Stimulated activated effector memory CD8-positive, alpha-beta T cell treated with anti-CD3 and anti-CD28 coated beads, Interleukin-12 subunit alpha, Interleukin-12 subunit beta, amount 100 ng/mL, for 72 hours (primary cell): ENCODE measurements at places on chromosomes 11 and 22.

GRCh38 chr11:12540913-12541582, 133.2 kb upstream of the TEAD1 start:
- no peak for DNase-seq

DNA sequence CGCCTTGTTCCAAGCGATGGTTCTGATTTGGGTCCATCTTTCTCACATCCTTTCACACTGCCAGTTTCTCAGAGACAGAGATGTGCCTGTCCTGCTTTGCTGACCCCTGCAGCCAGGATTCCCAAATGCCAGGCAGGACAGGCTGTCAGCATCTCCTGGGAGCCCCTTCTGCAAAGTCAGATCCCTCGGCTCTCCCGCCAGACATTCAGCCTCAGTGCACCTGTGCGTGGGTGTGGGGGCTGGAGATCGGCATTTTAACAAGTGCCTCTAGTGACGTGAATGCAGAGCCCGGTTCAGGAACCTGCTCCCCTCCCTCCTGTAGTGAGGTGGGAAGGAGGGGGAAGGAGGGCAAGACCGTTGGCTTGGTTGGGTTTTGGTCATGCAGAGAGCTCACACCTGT, 108.9 kb upstream of the FGF3 start:
- no peak for DNase-seq

DNA sequence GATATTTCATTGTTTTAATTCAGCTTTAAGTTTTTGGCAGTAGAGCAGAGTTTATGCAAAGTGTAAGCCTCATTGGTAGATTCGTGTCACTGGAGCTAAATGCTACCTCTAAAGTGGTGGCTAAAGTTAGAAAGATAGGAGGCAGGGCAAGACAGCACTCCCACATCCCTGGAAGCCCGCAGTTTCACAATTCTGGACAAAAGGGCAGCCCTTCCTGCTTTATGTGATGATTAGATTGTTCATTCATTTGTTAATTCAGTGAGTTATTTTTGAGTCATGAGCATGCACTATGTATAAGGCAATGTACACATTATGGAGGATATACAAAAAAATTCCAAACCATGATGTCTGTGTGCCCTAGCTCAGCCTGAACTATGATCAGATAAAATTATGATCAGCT, 52.1 kb upstream of the EIF3M start:
- no peak for DNase-seq

DNA sequence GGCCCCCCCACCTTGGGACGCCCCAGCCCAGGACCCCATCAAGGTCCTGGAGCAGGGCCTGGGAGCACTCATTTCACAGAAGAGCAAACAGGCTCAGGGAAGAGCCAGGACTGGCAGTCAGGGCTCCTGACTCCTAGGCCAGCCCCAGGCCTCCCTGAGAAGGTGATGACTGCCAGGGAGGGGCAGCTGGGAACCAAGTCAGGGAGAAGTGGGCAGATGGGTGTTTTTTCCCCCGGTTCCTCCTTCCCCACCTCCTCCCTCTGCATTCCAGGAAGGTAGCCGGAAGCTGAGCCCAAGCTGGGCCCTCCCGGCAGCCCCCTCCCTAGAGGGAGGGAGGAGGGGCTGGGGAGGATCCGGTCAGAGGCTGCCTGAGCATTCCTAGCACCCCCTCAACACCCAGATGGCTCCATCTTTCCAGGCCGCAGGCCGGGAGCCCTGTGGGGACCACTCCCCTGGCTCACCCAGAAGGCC, 19.6 kb downstream of the MYRF start:
- DNase-seq: no peak

- DNase-seq: no peak
These were observed 127.9 kb upstream of the MTMR2 start for GRCh38 chr11:96051820-96052219.

DNA sequence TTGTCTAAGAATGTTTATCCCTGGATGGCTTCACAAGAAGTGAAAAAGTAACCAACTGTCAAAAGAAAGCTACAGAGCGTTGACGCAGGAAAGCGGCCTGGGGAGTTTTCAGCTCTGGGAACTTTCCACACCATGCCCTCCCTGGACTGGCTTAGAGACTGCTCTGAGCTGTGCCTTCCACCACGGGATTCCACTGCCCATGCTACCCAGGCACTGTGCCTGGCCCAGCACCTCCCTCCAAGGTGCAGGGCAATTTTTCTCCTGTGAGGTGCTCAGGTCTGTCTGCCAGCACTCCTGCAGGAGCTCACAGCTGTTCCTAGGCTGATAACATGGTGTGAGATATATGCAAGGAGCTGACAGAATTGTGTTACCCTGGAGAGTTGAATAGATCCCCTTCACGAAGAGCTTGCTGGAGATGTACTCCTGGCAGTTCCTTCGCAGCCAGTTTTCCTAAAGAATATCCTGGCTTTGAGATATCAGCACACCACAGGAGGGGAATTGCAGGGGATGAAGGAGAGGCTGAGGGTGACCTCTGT, 258.3 kb upstream of the B3GAT1 start:
- DNase-seq: no peak

DNA sequence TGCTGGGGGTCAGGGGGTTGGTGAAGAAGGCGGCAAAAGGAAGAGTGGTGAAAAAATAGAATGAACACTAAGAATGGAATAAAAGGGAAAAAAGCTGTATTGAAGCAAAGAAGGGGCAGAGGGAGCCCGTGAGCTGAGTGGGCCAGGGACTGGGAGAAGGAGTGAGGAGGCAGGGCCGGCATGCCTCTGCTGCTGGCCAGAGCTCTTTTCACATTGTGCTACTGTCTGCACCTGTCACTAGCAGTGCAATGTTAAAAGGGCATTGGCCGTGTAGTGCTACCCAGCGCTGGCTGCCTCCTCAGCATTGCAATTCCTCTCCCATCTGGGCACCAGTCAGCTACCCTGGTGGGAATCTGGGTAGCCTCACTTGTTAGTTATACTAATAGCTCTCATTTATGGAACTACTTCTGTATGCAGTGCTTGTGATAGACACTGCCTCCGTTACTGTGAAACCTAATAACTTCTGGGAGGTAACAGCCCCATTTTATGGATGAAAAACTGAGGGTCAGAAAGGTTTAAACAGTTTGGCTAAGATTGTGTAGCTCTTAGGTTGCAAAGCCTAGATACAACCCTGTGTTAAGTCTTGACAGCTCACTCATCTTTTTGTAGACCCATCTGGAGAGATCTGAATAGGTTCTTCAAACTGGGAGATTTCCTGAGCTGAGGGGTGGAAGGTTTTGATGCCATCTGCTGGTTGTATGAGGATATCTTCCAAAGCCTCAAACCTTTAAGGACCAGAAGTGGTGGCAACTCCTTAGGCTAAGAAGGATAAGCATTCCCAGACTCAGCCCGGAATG, 8.5 kb downstream of the YPEL4 start:
- DNase-seq: no peak

- no peak for DNase-seq
These were observed 1021.4 kb upstream of the TENM4 start for GRCh38 chr11:80462211-80462610.

DNA sequence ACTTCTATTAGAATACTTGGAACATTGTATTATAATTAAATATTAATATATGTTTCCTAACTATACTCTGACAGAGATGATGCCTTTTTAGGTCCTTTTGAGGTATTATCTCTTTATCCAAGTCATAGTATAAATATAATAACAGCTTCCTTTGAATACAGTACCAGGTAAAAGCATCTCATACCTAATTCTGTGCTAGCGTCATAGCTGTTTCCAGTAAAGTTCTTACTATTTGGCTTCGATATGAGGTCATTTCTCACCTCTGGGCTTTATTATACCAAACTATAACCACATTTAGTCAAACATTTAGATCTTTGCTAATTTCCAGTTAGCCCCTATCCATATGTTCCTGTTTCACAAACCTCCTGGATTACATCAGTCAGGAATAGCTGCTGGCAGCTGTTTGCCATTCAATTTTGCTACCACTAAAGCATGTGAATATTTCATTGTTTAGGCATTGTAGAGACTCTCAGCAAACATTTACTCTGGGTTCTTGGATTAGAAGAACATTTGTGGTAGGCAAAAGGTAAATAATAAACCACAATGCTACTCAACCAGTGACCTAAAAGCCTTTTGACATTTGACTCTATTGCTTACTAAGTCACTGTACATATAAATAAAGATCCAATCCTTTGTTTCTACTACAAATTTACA, 255.1 kb downstream of the TTC28 start:
- DNase-seq: no peak

- no peak for DNase-seq
These were observed 4.7 kb downstream of the EIF1AD start for GRCh38 chr11:65997286-65997685.

- DNase-seq: no peak
These were observed 327.4 kb downstream of the MN1 start for GRCh38 chr22:27474112-27474571.

- DNase-seq: no peak
These were observed 16.1 kb downstream of the APLP2 start for GRCh38 chr11:130085671-130086290.

GRCh38 chr11:64298966-64299846, 952 bp upstream of the CATSPERZ start:
- DNase-seq: no peak

GRCh38 chr11:120912915-120913314, 111.0 kb upstream of the TBCEL start:
- DNase-seq: no peak
